Chondrocyte (in vitro differentiated cells): ENCODE measurements at places on chromosomes 3 and 15. TPM values are rescaled to one million over a fixed set of nuclear protein-coding genes. Genes with fewer than 3 reads are reported as not detected.

The HCN4 gene
- total RNA-seq, result 0.05 TPM in 2 of 3 replicates, not detected in the other

The TMCO5A gene
- total RNA-seq, result not detected in 3 replicates

The GP5 gene
- 0.28 TPM in 1 of 3 replicates, not detected in the others for total RNA-seq

The C3orf80 gene
- total RNA-seq, result 0.25 to 0.28 TPM in 2 of 3 replicates, not detected in the other

GRCh38 chr15:98861188-98861587, 146.4 kb downstream of the PGPEP1L start:
- H3K4me1 ChIP-seq, result peaks cover 92% of the 10 kb centered on the region
- H3K27me3 ChIP-seq, result no peaks in the 10 kb centered on the region
- DNase-seq, result no peak
- no peaks in the 10 kb centered on the region for H3K36me3 ChIP-seq
- no peak overlapping the region for H3K4me3 ChIP-seq
- peak overlapping the region; percentile 80 for H3K27ac ChIP-seq

DNA sequence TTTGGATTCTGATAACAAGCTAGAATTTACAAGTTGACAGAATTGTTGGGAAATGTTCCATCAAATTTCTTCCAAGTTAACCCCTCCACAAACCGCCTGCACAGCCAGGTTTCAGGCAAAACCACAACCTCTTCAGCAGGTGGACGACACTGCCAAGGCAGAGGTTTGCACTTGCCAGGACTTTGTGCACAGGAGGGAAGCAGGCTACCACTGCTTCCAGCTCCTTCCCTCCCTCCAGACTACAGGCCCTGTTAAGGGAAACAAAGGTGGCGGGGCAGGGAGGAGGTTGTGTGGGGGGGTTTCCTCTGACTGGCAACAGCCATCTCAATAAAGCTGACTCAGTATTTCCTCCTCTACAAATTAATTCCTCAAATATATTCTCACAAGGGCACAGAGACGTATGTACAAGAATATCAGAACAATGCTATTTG, 42.2 kb downstream of the TBC1D2B start:
- peak overlapping the region; percentile 66 for H3K27ac ChIP-seq
- H3K36me3 ChIP-seq, result peaks cover 17% of the 10 kb centered on the region
- no peaks in the 10 kb centered on the region for H3K27me3 ChIP-seq
- no peak for DNase-seq
- peaks cover 32% of the 10 kb centered on the region for H3K4me1 ChIP-seq

DNA sequence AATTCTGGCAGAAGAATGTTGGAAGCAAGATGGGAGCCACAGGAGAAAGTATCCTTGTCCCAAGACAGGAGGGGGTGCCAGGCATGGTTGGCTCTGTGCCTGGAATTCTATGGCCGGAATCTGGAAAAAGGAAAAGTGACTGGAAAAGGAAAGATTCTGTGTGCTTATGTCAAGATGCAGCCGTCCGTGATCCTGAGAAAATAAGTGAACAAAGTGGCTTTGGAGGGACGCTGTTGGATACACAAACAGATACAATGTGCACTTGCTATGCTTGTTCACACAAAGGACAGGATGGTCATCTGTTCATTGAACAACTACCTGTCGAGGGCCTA, 28.5 kb upstream of the MUC20 start:
- no peak for DNase-seq
- no peaks in the 10 kb centered on the region for H3K27me3 ChIP-seq
- peaks cover 41% of the 10 kb centered on the region for H3K36me3 ChIP-seq
- H3K4me3 ChIP-seq, result no peak overlapping the region

- H3K4me3 ChIP-seq, result no peak overlapping the region
- peaks cover 23% of the 10 kb centered on the region for H3K4me1 ChIP-seq
Measured at GRCh38 chr15:75114327-75114726, 87.4 kb upstream of the C15orf39 start.

- H3K4me3 ChIP-seq, result no peak overlapping the region
- H3K36me3 ChIP-seq, result peaks cover 3% of the 10 kb centered on the region
- no peak for DNase-seq
Measured at GRCh38 chr15:55222588-55222987, 25.8 kb upstream of the RSL24D1 start.

- no peaks in the 10 kb centered on the region for H3K4me1 ChIP-seq
- H3K4me3 ChIP-seq, result no peak overlapping the region
- H3K27ac ChIP-seq, result no peak overlapping the region
- DNase-seq, result no peak
Measured at GRCh38 chr15:92244703-92245102, 149.0 kb upstream of the ST8SIA2 start.

DNA sequence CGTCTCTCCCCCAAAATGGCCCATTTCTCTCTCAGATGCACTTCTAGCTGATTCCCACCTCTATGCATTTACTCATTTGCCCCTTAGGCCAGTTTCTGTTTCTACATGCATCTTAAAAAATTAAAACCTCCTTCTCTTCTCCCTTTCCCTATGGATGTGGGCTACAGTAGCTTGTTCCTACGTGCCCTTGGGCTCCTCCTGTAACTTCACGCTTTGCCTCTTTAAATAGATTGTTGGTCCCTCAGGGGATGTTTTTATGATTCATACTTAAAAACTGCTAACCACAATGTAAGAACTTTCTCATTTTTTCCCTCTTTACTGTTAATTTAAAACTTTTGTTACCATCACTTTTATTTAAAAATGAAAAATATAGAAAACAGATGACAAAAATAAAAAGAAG, 185.6 kb upstream of the MRPL3 start:
- peaks cover 5% of the 10 kb centered on the region for H3K4me1 ChIP-seq
- H3K4me3 ChIP-seq, result no peak overlapping the region
- no peak for DNase-seq
- H3K36me3 ChIP-seq, result no peaks in the 10 kb centered on the region
- no peak overlapping the region for H3K27ac ChIP-seq

GRCh38 chr3:114370537-114371174, 76.8 kb downstream of the TIGIT start:
- H3K4me3 ChIP-seq, result no peak overlapping the region
- no peak for DNase-seq
- no peaks in the 10 kb centered on the region for H3K36me3 ChIP-seq
- no peak overlapping the region for H3K27ac ChIP-seq
- H3K27me3 ChIP-seq, result no peaks in the 10 kb centered on the region

DNA sequence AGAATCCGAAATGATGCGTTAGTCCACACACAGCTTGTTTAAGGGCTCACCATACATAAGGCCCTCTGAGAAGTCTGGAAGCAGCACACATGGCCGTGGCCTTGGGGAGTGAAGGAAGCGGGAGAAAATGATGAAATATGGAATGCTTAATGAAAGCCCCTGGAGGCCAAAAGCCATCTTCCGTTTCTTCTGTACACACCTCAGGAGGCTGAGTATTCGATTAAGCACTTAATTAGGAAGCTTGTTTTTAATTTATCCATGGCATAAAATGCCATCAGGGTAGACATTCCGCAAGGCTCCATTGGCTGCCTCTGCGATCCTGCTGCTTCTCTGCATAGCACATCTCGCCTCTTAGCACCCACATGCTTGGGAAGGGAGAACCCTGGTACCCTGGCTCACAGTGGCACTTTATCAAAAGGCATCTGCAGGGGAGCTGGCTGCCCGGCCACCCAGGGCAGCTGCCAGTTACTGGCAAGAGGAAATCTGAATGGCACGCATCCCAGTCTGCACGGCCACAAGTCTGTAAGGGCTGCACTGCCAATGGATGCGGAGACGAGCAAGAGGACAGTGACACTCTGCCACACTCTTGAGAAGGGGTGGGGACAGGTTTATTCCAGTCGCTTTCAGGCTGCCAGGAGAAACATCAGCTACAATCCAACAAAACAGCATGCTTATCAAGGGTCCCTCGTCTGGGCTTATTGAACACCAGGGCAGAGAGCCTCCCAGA, 356.2 kb downstream of the OCA2 start:
- H3K4me3 ChIP-seq, result no peak overlapping the region
- peaks cover 3% of the 10 kb centered on the region for H3K36me3 ChIP-seq
- H3K27ac ChIP-seq, result no peak overlapping the region
- H3K4me1 ChIP-seq, result peaks cover 12% of the 10 kb centered on the region
- no peaks in the 10 kb centered on the region for H3K27me3 ChIP-seq
- no peak for DNase-seq

DNA sequence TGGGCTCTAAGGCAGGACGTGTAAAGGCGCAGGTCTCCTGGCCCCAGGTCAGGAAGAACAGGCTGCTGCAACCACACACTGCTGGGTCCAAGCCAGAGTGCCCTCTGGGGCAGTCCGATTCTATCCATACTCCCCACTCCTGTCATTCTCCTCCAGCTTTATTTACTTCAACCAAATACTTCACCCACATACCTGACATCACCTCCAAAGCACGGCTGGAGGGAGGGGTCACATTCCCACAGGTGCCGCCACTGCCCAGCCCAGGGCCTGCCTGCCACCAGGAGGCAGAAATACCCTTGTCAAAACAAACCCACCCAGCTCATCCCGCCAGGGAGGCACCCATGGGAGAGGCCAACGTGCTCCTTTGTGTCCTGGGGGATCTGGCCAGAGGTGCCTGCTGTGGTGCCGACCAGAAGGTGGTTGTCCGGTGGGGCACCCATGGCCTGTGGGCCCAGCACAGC, 100.4 kb downstream of the DAPK2 start:
- H3K27ac ChIP-seq, result peak overlapping the region; percentile 17
- H3K36me3 ChIP-seq, result no peaks in the 10 kb centered on the region
- H3K27me3 ChIP-seq, result no peaks in the 10 kb centered on the region
- H3K4me1 ChIP-seq, result peaks cover 16% of the 10 kb centered on the region
- H3K4me3 ChIP-seq, result no peak overlapping the region

- peaks cover 5% of the 10 kb centered on the region for H3K36me3 ChIP-seq
- no peaks in the 10 kb centered on the region for H3K27me3 ChIP-seq
- peak; percentile 90 for DNase-seq
- H3K4me3 ChIP-seq, result no peak overlapping the region
Measured at GRCh38 chr15:40333922-40334492, 6.7 kb downstream of the CCDC9B start.
